ENCODE measurements at places on chromosomes 5 and 9.

- no peak for DNase-seq
Observed at GRCh38 chr5:148523139-148523538, 131.2 kb downstream of the HTR4 start.

DNA sequence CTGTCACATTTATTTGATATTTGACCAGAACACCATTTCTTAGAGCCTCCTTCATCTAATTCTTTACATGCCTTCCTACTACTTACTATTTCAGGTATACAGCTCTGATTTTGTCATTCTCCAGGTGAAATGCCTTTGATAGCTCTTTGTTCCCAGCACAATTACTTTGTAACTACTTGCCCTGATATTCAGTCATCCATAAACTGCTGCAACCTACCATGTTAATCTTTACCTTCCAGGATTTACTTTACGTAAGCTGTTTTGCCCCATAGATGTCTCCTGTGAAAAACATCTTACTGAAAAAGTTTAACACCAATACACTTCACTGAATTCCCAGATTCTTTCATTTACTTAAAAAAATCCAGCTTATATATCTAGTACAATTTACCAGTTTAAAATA lies 443.8 kb upstream of the CYLC2 start:
- DNase-seq, result no peak

GRCh38 chr9:134679616-134680392 lies 38.2 kb downstream of the COL5A1 start:
- no peak for DNase-seq

GRCh38 chr5:94481059-94481458 lies 137.3 kb downstream of the KIAA0825 start:
- no peak for DNase-seq

DNA sequence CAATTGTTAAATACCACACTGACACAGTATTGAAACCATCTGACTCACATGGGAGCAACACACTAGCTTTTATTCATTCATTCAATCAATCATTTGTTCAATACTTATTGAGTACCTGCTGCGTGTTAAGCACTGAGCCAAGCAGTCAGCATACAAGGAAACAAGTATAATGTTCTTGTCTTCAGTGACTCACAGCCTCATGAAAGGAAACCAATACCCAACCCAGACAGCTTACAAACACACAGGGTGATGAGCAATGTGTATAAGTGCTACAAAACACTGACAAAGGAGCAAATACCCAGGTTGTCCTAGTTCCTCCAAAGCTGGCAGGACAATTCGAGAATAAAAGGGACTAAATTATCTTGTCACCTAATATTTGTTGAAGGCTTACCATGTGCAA lies 67.6 kb upstream of the RASEF start:
- DNase-seq, result no peak

- no peak for DNase-seq
Observed at GRCh38 chr5:92635001-92635461, 946.0 kb downstream of the NR2F1-AS1 start.

DNA sequence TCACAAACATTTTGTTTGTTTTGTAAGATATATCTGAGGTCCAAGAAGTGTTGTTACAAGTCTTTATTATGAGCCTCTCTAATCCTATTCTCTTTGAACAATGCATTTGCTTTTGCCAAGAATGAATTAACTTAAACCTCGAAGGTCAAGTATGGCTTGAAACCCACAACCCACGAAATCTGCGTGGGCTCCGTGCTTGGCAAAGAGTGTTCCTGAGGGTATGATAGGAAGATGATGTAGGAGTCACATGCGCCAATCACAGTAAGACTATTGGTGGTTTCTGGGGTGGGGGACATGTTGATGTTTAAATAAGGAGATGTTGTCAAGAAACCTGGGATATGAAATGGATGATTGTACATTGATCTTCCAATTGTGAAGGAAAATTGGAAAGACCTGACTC lies 330.8 kb upstream of the RFX3 start:
- no peak for DNase-seq

DNA sequence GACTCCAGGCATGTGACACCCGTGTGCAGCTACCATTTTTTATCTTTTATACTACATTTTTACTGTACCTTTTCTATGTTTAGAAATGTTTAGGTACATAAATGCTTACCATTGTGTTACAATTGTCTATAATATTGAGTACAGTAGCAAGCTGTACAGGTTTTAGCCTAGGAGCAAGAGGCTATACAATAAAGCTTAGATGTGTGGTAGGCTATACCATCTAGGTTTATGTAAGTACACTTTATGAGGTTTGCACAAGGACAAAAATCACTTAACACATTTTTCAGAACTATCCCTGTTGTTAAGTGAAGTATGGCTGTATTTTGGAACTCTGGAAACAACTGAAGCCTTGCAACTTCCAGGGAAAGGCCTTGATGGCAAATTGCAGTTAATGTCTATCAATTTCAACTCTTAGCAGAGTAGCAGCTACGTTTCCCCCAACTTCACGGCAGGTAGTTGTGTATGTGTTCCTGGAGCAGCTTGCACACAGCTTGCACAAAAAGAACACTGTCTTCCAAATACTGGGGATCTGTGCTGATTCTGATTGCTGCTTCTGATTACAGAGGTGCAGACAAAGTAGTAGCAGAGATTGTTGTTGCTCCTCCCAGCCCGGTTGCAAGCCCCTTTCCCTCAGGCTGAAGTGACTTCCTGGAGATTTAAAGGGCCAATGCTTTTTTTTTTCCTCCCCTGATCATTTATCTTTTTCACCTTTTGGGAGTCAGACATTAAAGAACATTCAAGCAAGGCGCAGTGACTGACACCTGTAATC lies 30.0 kb downstream of the SIL1 start:
- no peak for DNase-seq

DNA sequence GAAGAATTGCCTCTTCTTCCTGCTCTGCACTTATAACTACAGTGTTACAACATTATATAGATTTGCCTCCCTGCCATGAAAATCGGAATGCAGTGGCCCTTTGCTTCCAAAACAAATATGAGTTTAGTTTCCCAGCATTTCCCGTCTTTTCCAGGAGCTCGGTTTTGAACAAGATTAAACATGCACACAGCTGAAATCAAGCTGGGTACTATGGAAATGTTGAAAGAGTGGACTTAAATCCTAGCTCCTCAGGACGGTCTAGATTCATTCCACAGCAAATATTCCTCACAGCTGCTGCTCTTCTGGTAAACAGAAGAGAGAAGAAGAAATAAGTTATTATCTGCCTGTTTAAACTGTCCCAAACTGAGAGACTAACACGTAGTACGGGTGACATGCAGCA lies 161.4 kb downstream of the PIK3R1 start:
- no peak for DNase-seq

- DNase-seq, result no peak
Observed at GRCh38 chr9:99046542-99047071, 58.3 kb upstream of the TGFBR1 start.

DNA sequence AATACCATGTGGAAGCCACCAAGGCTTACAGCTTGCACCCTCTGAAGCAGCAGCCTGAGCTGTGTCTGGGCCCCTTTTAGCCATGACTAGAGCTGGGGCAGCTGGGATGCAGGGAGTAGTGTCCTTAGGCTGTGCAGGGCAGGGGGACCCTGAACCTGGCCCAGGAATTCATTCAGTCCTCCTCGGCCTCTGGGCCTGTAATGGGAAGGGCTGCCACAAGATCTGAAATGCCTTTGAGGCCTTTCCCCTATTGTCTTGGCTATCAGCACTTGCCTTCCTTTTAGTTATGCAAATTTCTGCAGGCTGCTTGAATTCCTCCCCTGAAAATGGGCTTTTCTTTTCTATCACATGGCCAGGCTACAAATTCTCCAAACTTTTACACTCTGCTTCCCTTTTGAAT lies 9.0 kb downstream of the GPR150 start:
- DNase-seq, result no peak

DNA sequence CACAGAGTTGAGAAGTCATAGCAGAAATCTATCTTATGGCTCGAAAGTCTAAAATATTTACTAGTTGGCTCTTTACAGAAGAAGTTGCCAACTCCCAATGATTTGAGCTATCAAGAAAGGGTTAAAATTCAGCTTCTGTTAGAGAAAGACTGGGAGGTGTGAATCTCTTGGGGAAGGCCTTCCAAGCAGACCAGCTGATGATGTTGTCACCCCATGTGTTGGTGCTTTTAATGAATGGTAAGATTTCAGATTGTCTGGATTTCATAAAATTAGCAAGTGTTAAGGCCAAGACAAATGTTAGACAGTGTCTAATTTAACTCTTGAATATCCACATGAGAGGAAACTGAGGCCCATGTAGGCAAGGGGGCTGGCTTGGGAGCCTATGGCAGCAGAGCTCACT lies 63.9 kb downstream of the PPARGC1B start:
- DNase-seq, result no peak

DNA sequence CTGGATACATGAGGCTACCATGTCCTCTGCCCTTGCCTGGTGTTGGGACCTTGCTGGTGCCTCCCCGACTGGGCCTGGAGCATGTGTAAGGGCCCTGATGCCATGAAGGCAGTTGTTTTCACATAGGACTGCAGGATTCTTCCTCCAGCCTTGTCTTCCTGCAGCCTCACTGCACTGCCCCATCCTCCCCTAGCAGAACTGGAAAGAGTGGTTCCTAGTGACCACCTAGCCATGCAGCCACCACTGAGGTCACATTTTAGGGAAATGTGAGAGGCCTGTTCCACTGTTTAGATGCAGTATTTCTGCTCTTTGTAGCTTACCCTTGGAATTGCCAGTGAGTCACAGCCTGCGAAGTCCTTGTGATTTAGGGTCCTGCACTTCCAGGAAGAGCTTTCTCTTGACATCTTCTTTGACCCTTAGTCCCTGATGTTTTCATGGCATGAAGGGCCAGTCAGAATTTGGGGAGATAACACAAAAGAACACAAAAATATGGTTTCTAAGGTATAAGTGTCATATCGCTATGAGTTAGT lies 24.2 kb upstream of the TNFAIP8 start:
- no peak for DNase-seq

- DNase-seq, result no peak
Observed at GRCh38 chr9:23736293-23736692, 89.7 kb downstream of the ELAVL2 start.

DNA sequence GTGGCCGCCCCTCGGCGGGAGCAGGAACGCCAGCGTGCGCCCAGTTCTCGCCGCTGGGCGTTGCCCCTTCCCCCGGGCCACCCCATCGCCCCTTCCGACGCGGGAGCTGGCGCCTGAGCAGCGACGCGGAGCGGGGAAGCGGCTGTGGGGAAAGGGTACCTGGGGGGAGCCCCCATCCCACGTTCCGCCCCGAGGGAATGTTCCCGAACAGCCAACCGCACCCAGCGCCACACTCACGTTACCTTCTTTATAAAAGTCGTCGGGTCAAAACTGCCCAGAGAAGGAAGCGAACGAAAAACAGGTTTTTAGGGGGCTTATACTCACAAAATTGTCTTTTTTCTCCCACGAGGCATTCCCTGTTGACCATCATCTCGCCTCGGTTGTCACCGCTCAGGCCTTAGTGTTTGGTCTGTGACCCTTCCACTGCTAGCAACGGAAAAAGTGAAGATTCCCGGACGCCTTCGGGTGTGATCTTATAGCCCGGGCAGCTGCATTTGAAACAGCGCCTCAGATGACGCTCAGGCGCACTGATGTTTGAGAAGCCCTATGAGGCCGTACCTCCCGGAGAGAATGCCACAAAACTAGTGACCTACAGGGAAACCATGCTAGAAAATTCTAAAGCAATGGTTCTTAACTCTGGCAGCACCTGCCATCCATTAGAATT lies 475 bp upstream of the GOLM1 start:
- DNase-seq, result no peak

- no peak for DNase-seq
Observed at GRCh38 chr9:108056805-108057386, 567.3 kb upstream of the KLF4 start.

DNA sequence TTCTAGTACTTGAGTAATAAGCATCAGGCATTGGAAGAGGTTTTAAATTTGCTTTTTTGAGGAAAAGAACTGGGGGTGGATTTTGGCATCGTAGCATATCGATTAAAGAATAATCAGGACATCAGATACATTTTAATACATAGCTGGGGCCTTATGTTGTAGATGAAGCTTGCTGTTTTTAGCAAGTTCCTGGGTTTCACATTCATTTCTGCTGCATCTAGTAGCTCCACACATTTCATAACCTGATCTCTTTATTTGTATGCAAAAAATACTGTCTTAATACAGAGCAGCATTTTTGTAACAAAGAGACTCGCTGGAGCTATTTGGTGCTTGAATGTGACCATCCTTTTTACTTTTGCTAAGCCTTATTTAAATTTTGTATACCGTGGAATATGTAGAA lies 28.5 kb downstream of the CD180 start:
- DNase-seq, result no peak

GRCh38 chr5:142931896-142932686 lies 161.9 kb downstream of the ARHGAP26 start:
- DNase-seq, result no peak

- DNase-seq, result no peak
Observed at GRCh38 chr5:172648013-172648381, 6.9 kb downstream of the NEURL1B start.

DNA sequence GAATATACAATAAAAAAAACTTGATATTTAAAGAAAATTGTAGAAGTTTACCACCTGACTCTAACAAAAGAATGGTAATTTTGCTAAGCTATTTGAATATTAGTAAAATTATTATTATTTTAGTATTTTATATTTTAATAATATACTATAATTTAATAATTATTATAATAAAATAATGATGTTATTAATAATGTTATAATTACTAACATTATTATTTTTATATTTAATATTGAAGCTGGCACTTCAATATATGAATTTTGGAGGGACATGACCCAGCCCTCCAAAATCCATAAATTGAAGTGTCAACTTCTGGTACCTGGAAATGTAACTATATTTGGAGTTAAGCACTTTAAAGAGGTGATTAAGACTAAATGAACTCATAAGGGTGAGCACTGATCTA lies 486.1 kb upstream of the CDH9 start:
- DNase-seq, result no peak

DNA sequence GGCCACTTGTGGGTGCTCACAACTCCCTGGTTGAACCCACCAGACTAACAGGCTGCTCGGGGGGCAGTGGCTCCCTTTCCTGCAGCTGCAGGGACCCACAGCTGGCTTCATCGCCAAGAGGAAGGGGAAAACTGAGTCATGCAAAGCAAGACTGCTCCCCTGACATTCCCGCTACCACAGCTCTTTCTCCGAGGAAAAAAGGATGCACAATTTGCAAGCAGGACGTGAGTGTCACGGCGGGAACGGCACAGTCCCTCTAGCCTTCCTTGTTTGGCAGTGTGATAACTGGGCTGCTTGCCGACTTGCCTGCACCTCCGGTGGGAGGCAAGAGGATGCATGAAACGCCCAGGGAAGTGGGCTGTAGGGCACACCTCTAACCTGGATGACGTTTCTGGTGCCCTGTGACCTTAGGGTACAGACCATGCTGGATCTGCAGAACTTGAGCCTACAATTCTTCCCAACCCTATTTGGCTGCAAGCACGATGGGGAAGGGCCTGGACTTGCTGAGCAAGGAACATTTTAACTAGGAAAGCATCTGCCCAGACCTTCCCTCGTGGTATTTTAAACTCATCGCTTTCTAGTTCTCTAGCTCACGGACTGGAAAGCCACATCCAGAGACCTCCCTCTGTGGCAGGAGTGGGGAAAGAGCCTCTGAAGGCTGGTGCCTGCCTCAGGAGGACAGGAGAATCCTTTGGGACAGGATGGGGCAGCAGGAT lies 7.8 kb downstream of the SH3PXD2B start:
- no peak for DNase-seq

Data from GF-D8 (cell line).